ENCODE measurements at places on chromosomes 6 and 20.

DNA sequence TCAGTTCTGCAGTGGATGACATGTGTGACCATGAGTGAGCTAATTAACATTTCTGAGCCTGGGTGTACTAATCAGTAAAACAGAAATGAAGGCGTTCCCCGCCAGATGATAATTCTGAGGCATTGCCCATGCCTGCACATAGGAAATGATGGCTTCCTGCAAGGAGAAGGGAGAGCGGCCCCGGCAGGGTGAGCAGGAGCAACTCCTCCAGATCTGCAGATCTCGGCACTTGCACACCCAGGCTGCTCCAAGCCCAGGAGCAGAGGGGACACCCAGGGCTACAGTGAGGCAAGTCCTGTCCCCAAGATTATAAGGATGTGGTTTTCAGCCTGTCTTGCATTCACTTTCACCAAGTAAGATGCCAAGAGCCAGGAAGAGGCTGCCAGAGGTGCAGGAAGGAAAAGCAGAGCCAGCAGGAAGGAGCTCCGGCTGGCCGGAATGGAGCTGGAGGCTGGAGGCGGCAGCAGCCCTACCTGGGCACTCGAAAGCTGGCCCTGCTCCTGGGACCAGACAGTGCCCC lies 177.5 kb upstream of the CST7 start:
- peak; percentile 41 for DNase-seq

GRCh38 chr20:43982886-43983285 lies 68.2 kb downstream of the TOX2 start:
- no peak for DNase-seq

DNA sequence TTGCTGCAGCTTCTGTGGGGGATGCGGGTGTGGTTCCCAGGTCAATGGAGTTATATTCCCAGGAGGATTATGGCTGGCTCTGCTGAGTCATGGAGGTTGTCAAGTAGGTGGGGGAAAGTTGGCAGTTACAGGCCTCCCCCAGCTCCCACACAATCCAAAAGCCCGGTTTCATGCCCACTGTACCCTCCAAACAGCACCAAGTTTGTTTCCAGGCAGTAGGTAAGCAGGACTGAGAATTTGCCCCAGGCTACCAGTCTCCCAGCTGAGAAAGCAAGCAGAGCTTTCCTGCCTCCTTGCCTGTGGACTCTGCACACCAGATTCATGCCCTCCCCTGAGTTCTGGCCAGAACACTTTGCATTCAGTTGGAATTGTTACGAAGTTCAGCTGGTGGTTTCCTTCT lies 578.2 kb downstream of the MEI4 start:
- no peak for DNase-seq

DNA sequence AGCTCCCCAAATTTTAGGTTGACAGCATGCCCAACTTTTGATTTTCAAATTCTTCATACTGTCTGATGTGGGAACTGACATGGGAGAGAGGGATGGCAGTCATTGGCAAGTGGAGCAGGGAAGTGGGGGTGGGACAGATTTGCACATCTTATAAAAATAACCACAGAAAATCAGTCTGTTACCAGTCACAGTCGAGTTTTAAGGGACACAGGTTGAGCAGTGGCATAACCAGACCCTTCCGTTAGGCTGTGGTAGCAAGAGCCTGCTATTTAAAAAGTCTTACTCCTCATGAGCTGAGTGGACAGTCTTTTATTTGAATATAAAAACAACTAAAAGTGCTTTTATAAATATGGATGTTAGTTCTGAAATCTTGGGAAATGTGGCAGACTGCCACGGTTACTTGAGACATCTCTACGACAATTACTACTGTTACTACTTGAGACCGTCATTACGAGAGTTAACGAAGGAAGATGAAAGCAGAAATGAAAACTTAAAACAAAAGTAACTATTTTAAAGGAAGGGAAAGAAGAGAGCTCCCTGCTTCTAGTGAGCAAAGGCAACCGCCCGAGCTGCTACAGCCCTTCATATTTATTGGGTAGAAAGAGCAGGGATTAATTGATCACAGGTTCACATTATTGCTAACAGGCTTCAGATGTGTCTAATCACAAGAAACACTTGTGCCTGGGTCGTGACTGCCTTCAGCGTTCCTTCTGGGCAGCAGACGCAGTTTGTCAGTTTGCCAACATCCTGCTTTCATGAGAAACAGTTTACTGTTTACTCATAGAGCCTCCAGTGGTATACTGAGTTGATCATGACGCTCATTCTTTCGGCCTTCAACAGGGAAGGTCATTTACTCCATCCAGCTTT lies 71.3 kb downstream of the EFHC1 start:
- DNase-seq: no peak

DNA sequence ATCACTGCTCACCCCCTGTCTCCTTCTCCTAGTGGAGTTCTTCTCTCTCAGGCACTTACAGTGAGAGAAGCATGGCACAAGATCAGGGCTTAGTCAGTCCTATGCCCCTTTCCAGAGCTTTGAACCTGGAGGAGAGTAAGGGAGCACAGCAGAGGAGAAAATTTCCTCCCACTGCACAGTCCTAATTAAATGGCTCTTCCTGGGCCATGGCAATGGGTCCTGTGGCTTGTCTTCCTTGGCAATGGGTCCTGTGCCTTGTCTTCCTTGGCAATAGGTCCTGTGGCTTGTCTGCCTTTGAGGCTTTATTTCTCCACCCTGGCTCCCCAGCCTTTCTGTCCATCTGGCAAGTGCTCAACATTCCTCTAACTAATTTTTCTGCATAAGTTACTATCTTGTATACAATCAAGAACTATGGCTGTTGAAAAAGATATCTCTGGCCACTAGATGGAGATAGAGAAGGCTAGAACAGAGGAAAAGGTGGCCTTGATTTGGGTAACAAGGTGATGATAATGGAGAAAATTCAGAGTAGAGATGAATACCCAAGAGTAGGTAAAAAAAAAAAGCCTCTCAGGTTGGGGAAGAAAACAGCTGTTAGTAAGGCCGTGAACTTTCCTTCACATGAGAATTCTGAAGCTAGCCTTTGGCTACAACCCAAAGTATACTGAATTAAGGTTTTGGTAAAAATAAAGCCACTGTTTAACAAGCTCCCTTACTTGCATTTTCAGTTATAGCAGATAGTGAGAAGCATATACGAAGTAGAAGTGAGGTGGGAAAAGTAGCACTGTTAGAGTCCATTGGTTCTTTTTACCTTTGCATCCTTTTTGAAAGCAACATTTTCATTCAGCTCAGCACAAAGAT lies 504.9 kb downstream of the DOK5 start:
- no peak for DNase-seq

GRCh38 chr6:118652051-118652615 lies 742 bp upstream of the CEP85L start:
- DNase-seq: no peak

DNA sequence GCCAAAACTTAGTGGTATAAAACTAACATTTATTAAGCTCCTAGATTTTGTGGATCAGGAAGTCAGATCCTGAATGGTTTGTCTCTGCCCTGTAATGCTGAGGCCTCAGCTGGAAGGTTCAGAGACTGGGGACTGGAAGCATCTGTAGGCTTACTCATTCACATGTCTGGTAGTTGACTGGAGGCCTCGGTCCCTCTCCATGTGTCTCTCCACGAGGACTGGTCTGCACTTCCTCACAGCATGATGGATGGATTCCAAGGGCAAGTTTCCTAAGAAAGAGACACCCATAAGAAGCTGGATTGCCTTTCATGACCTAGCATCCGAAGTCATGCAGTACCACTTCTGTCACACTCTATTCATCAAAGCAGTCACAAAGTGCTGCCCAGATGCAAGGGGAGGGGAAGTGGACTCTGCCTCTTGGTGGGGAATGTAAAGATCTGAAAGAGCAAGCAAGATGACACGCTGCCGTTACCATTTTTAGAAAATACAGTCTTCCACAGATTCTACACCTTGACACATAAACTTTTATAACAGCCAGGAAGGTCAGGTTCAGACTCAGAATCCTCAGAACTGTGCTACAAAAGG lies 17.2 kb upstream of the MDGA1 start:
- no peak for DNase-seq

DNA sequence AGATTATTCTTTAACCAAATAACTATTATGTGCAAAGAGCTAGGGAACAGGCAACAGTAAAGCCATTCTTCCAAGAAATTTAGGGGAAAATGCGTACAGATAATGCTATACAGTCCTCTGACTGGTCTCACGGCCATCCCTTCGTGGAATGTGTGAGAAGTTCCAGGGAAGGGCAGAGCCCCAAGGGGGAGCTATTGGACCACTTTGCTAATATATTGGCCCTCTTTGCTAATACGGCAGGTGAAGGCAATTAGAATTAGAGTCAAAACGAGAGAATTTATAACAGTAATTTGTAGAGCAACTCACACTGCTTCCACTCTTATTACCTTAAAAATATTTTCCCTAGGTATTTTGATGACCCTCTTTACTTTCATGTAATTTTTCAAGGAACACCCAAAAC lies 140.4 kb downstream of the IMPG1 start:
- DNase-seq: no peak

DNA sequence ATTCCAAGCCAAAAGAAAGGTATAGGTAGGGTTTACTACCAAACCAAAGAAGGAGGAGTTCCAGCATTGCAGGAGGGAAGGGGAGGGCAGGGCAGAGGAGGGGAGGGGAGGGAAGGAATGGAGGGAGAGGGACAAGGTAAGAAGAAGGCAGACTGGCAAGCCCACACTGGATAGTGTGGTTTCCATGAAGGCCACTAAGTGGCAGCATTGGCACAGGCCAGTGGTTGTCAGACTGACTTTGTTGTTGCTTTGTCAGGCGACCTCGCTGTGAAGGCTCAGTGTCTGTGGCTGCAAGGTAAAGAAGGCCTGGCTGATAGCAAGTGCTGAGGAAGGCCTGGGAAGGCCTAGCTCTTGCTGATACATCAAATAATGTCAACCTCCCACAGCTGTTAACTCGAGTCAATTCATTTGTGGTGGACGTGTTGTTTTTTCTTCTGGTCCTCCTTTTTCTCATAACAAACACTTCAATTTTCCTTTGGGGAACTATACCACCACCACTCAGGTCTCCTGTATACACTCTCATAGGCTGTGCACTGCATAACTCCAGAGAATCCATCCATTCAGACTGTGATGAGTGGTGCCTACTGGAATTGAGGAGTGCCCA lies 7.7 kb upstream of the ZNF334 start:
- DNase-seq: peak; percentile 64

GRCh38 chr20:54879393-54879792 lies 404.0 kb downstream of the DOK5 start:
- no peak for DNase-seq

GRCh38 chr6:14948586-14949245 lies 297.2 kb upstream of the JARID2 start:
- no peak for DNase-seq

DNA sequence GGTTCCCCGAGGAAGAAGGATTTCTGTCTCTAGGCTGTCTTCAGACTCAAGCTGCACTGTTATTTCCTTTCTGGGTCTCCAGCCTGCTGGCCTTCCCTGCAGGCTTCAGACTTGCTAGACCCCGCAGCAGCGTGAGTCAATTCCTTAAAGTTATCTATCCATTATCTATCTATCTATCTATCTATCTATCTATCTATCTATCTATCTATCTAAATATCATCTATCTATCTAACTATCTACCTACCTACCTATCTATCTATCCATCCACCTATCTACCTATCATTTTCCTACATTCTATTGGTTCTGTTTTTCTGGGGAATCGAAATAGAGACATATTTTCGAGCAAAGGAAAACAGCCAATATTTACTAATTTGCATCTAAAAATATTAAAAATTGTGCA lies 48.7 kb upstream of the BMP6 start:
- DNase-seq: no peak

- no peak for DNase-seq
Measured at GRCh38 chr6:142355520-142356174, 53.8 kb downstream of the ADGRG6 start.

DNA sequence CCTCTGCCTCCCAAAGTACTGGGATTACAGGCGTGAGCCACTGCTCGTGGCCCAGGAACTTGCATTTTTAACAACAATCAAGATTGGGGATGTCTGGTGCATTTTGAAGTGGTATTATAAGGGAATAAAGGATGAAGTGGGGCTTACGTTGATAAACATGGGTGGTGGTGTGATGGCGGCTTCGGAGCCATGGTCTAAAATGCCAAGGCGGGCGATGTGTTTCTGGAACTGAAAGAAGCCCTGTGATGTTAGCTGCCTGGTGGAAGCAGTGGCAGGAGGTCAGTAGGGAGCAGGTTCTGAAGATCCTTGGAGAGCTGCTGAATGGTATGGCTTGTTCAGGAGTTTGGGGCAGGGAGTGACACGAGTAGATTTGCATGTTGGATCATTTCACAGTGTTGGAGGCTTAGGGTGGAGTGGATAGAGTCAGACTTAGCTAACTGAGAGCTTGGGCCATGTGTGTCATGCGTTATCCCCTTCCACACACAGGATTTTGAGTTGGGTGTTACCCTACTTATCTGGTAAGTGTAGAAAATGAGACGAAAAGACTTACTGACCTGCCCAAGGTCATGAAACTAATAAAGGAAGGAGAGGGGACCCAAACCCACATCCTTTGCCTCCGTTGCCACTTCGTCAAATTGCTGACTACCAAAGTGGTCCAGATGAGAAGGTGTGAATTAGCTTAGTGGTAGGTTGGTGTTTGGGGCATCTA lies 1.5 kb downstream of the NELFCD start:
- DNase-seq: peak; percentile 51
